Ovary (tissue), 10 donors: ENCODE measurements at places on chromosomes 2 and 18. TPM values are rescaled to one million over a fixed set of nuclear protein-coding genes. Genes with fewer than 3 reads are reported as not detected.

TTL gene
- total RNA-seq = 23.6 TPM

IL36RN gene
- not detected for total RNA-seq

LRP2 gene
- total RNA-seq = 13.4 TPM

GAD1 gene
- total RNA-seq = 0.23 TPM

PFN4 gene
- total RNA-seq = 1.3 TPM

SPP2 gene
- not detected for total RNA-seq

CHRND gene
- total RNA-seq = 0.28 TPM

ATAD2B gene
- total RNA-seq = 29.6 TPM

GRCh38 chr18:61702007-61702406 lies 190.8 kb downstream of the RNF152 start:
- DNase-seq = no peak

GRCh38 chr2:193250389-193250788 lies 1055.7 kb upstream of the TMEFF2 start:
- DNase-seq = no peak

DNA sequence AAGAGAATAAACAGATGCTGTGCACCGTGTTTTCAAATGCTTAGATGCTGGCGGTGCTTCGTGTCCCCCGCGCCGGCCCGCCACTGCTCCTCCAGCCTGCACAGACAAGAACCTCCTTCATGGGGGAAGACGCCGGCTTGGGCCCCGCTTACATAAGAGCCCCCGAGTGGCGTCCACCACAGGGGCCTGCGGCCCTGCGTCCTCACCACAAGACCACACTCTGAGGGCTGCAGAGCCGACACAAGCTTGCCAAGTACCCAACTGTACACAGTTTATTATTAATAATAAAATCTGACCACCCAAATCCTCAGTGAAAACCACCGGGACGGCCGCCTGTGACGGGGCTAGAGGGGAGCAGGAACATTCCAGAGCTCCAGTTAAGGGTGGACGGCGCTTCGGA lies 232.2 kb downstream of the HDAC4 start:
- DNase-seq = peak; percentile 19

DNA sequence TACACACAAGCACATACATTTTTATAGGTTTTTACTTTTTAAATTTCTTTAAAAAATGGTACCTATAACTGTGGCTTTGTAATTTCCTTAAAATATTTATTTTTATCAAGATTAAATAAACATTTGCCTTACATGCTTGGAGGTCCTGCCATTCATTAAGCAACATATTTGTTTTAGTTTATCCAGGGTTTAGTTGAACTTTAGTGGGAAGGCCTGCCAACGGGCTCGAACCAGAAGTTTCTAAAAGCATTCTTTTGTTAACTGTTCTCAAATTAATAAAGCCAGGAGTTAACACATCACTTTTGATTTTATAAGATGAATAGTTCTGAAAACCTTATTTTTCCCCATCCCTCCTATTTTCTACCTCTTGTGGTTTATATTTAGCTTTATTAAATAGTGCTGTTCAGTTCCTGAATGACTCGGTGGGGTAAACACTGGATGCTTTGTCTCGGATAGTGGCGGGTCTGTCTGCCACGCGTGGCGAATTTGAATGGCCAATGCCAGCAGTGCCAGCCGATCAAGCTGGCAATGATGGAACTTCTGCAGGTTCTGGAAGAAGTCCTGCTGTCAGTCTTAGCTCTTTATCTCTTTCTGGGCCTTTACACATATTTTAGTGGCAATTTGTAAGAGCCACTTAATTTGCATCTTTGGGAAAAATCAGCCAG lies 32.2 kb downstream of the SH3YL1 start:
- no peak for DNase-seq

GRCh38 chr18:23377669-23378301 lies 75.3 kb upstream of the RIOK3 start:
- no peak for DNase-seq

GRCh38 chr2:16420421-16420820 lies 245.2 kb downstream of the CYRIA start:
- DNase-seq = no peak

- no peak for DNase-seq
Measured at GRCh38 chr2:114661971-114662939, 219.8 kb downstream of the DPP10 start.

- no peak for DNase-seq
Measured at GRCh38 chr18:78794071-78794430, 185.6 kb upstream of the SALL3 start.

DNA sequence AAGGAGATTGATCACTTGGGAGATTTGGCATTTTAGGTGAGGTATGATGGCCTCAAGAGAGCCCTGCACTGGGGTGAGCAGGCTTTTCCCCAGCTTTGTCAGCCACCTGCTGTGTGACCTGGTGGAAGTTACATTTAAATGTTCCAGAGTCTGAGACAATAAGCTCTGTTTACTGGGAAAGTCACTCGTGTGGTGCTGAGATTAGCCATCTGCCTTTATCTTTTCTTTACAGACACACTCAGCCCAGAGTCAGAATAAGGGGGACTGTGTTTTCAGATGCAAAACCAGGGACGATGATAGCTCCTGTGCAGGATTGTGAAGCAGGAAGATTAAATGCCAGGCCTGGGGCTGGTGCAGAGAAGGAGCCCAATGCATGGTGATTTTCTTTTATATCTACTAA lies 47.9 kb downstream of the SH3RF3 start:
- DNase-seq = no peak

GRCh38 chr2:12842917-12843316 lies 126.2 kb downstream of the TRIB2 start:
- no peak for DNase-seq

DNA sequence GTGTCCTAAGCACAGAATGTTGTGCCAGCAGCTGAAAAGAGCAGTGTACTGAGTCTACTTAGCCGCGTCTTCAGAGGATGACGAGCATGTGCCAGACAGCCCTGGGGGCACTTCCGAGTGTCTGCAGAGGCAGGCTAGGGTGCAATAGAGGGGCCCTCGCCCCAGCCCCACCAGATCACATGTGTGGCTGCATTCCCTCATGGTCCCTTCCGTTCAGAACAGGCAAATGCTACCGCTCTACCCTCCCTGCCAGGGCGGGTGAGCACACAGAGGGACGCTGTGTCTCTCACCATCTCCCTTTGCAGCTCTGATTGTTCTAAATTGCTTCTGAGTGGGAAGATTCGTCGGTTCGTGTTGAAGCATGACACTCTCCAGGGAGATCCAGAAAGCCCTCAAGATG lies 212.2 kb upstream of the RAB12 start:
- DNase-seq = no peak

GRCh38 chr18:62814132-62814759 lies 98.9 kb downstream of the PHLPP1 start:
- DNase-seq = no peak

GRCh38 chr2:71720596-71721361 lies 267.4 kb downstream of the DYSF start:
- no peak for DNase-seq

DNA sequence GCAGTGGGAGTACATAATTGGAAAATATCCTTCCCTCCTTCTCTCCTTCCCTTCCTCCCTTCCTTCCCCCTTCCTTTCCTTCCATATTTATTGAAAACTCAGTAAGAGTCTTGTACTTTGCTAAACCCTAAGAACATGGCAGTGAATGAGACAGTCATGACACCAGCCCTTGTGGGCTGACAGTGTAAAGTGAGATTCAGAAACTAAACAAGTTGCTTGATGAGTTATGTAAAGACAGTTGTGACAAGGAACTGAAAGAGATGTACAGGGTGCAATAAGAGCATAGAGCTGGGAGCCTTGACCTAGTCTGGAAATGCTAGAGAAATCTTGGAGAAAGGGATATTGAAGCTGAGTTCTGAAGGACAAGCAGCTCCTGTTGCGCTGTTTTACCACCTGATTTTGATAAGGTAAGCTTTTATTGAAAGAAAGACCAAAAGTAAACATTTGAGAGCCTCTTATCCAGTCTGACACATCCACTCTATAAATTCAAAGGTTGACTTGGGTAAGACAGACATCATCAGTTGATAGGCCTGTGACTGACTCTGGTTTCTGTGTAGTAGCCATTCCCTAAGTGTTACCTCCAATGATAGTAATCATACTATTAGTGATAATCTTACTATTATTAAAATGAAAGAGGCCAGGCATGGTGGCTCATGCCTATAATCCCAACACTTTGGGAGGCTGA lies 66.5 kb upstream of the SKOR2 start:
- DNase-seq = no peak

DNA sequence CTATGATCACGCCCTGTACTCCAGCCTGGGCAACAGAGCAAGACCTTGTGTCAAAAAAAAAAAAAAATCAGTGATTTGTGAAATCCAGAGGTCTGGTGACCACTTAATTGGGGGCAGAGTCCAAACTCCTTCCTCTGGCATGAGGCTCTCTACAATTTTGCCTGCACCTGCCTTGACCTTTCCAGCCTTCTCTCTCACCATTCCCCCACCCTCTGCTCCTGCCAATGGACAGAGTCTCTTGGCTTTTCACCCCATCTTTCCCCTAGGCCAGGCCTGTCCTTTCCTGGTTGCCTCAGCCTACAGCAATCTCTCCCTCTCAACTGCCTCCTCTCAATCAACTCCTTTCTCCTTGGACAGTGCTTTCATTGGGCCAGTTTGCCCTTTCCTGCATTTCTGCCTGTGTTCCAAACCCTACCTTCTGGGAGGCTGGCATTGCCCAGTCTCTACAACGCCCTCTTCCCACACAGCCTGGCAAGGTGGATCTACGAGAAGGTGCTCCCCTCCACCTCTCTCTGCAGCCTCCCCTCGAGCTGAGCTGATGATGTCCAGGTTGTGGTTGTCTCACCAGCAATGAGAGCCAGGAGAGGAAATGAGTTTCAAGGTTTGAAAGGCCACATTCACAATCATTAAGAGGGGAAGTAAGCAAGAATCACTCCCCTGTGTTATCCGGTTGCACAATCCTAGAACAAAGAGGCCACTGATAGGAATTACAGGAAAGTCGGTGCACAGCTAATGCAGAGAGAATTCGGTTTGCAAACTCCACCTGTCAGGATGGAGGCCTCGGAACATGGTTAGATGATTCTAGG lies 39.5 kb upstream of the NPAS2 start:
- no peak for DNase-seq

DNA sequence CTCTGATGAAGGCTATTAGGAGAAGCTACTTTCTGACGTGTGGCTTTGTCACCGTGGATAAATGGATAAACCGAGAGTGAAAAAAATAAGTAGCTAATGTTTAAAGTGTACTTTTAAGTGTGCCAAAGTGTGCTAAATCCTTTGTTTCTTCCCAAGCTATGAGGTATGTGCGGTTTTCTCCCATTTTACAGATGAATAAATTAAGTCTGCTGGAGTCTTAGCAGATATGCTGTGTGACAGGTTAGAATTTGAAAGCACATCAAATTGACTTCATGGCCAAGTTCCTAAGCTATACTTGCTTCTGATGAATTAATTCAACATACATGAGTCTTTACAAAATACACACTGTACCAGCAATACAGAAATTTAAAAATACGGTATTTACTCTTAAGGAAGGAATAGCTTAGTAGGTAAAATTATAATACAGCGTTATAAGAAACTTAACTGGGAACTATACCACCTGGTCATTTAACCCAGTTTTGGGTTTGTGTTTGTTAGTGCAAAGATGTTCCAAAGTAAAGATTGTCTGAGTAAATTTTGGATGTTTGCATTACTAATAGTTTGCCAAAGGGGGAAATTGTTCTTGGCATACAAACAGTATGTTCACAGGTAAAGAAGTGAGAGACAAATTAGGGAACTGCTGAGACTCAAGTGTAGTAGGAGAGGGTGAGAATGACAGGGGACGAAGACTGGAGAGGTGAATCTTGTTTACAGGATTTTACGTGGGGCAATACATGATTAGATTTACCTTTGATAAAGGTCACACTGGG lies 1.4 kb downstream of the AGPS start:
- no peak for DNase-seq

- DNase-seq = no peak
Measured at GRCh38 chr2:230797515-230798495, 66.9 kb upstream of the ITM2C start.

DNA sequence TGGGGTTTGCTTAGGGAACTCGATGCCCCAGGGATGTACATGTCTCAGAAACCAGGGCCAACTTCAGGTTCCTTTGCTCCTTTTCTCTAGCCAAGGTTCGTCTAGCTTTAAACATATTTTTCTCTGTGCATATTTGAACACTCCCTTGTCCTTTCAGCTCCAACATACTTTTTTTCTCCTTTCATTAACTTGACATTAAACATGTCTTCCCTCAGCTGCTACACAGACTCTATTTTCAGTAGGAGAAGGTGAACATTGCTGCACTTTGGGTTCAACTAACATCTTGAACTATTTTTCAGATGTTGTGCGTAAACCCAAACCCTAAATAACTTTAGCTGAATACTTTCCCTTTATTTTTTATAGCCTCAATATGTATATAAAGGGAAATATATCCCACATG lies 212.9 kb downstream of the MTX2 start:
- DNase-seq = no peak

- no peak for DNase-seq
Measured at GRCh38 chr2:182248362-182248761, 178.5 kb downstream of the PDE1A start.

- DNase-seq = no peak
Measured at GRCh38 chr2:99806758-99807157, 316.9 kb upstream of the REV1 start.

- DNase-seq = no peak
Measured at GRCh38 chr2:64737547-64737946, 83.8 kb upstream of the SERTAD2 start.

- DNase-seq = no peak
Measured at GRCh38 chr2:69801745-69802290, 27.6 kb upstream of the GMCL1 start.

DNA sequence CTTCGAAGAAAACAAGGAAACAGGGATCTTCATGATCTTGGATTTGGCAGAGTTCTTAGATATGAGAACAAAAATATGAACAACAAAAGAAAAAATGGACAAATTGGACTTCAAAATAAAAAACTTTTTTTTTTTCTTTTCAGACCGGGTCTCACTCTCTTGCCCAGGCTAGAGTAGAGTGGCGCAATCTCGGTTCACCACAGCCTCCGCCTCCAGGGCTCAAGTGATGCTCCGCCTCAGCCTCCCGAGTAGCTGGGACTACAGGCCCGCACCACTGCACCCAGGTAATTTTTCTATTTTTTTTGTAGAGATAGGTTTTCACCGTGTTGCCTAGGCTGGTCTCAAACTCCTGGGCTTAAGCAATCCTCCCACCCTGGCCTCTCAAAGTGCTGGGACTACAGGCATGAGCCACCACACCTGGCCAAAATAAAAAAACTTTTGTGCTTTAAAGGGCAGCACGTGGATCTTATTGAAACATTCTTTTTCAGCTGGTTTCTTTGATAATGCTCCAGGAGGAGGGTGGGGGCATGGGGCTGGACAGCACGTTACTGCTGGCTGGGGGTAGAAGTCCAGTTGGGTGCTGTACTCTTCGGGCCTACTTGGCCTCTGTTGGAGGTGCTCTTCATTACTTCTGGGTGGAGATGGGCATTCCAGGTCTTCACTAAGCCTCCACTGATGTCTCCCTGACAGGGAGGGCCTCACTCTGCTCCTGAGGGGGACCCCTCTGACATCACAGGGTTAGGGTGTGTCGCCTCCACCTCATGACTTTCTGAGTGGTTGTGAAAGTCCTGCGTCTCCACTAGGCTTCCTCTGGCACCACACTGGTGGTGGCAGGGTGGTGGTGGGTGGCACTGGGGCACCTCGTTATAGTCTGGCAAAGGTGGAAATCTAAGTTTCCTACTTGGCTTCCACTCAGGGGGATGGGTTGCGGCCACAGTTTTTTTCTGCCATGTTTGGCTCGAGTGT lies 150.5 kb upstream of the XPO1 start:
- DNase-seq = no peak
